G401 (cell line): ENCODE measurements at places on chromosomes 12 and 14.

GRCh38 chr12:122009741-122010140 is 11.9 kb upstream of the BCL7A start:
- DNase-seq: no peak

DNA sequence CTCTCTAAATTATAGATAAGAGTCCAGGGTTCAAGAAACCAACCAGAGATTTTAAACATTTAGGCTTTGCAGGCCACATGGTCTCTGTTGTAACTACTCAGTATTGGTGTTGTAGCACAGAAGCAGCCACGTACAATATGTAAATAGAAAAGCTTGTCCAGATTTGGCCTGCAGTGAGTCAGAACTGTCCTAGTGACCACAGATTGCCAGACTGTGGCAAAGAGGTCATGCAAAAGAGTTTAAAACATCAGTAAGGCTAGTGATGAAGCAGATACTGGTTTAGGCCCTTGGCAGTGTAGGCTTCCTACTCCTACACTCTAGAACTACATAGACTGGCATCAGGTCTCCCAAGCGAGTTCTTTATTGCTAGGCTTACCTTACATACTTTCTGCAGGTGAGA is 117.6 kb upstream of the GARIN6 start:
- no peak for DNase-seq

DNA sequence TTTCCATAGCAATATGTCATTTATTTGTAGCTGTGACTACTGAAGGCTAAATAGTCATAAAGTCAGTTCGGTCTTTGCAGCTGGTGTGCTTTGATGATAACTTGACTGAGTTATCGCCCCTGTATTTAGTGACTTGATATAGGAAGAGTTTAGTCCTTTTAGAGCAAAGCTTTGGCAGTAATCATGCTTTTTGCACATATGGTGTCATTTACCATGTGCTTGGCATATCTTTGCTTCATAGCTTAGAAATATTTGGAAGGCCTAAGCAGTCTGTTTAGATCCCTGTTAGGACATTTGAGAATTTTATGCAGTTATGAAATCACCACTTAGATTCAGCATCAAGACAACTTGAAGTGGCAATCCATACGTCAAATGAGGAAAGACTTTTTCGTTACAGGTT is 31.6 kb downstream of the POLR3B start:
- no peak for DNase-seq

DNA sequence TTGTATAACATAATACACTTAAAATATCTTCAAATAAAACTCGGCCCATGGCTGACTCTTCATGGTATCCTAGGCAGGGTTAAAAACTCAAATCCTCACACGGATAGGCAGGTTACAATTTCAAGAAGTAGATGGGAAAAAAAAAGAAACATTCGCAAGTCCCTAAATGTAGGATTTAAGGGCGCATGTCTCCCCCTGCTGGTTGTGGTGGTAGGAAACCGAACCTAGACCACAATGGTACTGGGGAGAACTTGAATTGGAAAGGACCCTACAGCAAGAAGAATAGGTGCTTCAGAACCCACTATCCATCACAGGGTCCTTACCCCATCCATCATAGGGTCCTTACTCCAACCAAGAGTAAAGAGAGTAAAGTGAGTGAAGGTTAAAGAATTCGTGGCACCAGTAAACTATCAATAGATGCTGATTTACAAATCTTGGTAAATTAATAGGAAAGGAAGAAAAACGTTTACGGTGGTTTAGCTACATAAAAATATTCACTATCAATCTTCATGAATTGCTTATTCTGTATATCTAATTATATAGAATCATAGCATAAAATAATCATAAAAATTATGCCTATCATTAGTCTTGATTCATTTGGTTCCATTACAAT is 3.3 kb upstream of the CIPC start:
- DNase-seq: peak; percentile 87

DNA sequence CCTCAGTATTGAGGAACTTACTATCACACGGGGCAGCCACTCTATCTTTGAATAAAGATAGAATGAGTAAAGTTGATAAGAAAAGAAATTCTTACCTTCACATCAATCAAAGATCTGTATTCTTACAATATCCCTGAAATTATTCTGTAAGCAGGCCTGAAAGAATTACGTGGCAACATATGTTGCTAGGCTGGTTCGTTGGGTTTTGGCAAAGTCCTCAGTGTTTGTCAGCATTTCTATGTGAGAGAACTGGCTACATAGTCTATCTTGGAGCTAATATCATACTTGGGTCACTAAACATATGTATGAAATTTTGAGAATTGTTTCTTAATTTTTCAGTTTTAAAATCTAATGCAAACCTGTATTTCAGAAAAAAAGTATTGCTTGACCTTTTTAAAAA is 412.2 kb upstream of the GARIN6 start:
- peak; percentile 61 for DNase-seq

GRCh38 chr14:61266891-61267740 is 14.0 kb downstream of the TMEM30B start:
- no peak for DNase-seq

DNA sequence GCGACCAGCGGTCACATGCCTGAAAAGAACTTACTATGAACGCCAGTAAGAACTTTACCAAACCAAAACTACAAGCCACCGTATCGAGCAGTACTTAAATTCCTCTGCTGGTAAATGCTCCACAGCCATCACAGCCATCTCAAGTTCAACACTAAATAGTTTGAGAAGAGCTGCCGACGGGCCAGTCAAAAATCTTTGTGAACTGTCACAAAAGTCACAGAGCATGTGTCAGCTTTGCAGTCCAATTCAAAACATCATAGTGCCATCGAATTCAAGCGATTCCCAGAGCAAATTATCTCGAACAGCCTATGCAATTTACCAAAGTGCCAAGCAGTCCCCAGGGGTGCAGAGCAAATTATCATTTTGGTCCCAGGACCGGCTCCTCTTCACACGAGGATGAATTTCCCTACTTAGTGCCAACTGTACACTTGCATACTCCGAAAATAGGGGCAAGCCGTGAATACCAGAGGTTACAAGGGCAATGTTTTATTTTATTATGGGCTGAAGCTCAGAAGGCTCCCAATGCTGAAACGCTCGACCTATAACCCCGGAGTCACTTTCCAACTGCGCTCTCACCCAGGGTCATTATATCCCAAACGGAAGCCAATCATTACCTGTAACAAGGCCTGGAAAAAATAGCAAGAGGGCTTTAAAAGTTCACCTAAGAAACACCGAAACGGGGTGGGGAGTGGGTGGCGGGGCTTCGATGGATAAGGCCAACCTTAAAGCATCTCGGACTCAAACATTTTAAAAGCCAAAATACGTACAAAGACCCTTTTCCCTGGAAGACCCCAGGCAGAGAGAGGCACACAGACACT is 1.1 kb downstream of the LRP6 start:
- DNase-seq: peak; percentile 45

GRCh38 chr14:85533023-85533860 is 3.3 kb downstream of the FLRT2 start:
- DNase-seq: no peak

- no peak for DNase-seq
Observed at GRCh38 chr12:29207120-29207519, 58.0 kb downstream of the FAR2 start.

- DNase-seq: no peak
Observed at GRCh38 chr12:90473831-90474230, 481.1 kb downstream of the CCER1 start.

DNA sequence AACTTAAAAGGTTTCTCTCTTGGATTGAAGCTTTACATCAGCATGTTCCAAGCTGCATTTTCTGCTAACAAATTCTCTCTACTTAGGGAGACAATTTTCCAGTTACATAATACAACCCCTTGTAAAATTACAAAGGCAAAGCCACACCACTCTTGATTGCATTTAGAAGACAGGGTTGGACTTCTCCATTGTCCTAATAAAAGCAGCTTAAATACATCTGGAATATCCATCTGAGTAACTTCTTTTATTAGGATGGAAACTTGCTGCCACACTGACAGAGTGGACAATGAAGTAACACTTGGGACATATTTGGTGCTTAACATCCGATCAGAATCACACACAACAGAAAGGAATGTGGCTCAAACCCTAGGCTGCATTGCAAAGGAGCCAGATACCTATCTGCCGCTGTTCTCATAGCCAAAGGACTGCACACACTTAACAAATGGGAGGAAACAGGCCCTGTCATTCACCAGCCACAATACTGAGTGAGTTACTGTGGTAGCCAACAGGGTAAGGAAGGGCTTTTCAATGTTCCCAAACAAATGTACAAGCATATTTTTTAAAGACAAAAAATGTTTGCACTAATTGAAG is 157.2 kb downstream of the PAX9 start:
- no peak for DNase-seq

DNA sequence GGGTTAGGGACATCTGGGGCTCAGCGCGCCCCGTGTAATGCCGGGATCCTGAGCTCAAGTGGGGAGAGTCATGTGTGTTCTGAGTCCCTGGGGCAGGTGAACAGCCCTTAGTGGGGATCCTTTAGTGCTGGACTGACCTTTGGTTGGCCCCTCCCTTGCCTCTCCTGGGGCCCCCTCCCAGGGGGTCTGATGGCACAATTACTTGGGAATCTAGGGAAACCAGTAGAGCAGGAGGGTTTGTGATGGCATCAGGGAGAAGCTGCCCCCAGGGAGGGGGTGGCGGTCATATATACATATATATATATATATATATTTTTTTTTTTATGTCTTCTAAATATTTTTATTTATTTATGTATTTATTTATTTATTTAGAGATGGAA is at the start of gene MORN3:
Gene MORN3, minus strand, starts transcription at position 134 of the 380 bp plus-strand sequence. CDS start 171 bp downstream, outside the sequence.
- DNase-seq: no peak

DNA sequence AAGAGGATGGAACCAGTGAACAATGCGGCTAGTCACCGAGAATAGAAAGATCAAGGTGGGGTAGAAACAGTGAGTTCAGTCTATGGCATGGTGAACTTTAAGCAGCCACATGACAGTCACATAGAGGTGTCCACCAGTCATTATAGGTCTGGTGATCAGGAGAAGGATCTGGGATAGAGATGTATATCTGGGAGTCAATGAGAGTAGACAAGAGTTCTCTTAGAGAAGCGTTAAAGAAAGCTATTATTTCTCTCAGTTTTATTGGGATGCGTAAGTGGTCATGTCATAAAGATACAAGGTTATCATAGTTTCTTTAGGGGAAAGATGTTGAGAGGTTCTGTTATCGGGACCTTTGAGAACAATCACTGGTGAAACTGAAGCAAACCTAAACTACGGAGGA is 136.1 kb upstream of the SLC38A2 start:
- DNase-seq: no peak

DNA sequence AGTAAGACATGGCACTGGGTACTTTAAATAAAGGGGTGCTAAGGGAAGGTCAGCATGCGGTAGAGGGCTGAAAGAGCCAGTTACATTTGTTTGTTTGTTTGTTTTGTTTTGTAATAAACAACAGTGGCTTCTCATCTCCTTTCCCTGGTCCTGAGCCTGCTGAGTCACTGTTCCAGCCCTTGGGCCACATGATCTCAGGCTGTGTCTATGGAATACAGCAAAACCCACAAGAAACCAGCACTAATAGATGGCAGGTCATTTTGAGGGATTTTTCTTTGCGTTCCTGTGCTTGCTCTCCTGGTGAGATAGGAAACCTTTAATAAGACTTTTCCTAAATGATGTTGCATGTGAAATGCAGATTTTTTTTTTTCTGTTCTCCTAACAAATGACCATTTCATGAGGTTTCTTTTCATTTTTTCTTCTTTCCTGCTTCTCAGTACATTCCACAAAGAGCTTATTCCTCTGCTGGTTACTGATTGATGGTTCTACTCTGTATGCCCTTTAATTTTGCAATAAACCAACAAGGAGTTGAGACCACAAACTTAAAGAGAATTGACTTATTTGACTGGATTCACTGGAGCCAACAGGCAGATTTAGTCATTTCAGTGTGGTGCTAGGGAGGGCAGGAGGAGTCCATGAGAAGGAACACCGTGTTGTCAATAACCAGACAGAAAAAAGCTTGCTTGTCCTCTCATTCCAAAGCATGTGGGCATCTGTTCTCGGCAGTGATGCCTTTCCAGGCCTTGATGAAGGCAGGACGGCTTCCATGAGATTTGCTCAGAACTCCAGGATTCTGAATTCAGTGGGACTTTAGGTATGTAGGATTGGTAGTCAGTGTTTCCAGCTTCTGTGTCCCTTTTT is 459.2 kb downstream of the RAD51B start:
- no peak for DNase-seq
